Gastrocnemius medialis (tissue), 4 donors: ENCODE measurements at places on chromosomes 4 and X. TPM values are rescaled to one million over a fixed set of nuclear protein-coding genes. Genes with fewer than 3 reads are reported as not detected.

DNA sequence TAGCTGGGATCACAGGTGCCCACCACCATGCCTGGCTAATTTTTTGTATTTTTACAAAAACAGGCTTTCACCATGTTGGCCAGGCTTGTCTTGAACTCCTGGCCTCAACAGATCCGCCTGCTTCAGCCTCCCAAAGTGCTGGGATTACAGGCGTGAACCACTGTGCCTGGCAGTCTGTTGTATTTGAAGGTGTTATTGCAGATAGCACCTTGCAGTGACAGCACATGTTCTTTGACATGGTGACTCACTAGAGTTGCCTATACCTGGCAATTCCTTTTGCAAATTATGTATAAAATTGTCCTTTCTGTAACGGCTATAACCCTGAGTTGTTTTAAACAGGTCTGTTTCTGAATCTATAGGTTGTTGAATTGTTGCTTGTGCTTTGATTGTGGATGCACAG, 7.9 kb downstream of the OGT start:
- DNase-seq: no peak

DNA sequence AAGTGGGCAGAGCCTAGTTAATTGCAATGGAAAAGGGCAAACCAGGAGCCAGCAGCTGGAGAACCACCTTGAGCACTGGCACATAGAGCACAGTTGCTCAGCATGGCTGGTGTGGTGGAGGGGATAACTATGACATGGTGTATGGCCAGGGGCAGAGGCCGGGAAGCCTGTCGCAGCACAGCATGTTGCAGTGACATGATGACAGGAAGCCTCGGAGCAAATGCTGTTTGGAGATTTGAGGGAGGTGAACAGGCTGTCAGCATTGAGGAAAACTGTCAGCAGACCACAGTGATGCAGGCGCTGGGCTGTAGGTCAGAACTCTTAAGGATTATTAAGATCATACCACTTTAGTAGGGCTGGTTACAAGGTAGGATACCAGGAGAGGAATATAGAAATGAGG, 228.7 kb downstream of the CBR4 start:
- no peak for DNase-seq

DNA sequence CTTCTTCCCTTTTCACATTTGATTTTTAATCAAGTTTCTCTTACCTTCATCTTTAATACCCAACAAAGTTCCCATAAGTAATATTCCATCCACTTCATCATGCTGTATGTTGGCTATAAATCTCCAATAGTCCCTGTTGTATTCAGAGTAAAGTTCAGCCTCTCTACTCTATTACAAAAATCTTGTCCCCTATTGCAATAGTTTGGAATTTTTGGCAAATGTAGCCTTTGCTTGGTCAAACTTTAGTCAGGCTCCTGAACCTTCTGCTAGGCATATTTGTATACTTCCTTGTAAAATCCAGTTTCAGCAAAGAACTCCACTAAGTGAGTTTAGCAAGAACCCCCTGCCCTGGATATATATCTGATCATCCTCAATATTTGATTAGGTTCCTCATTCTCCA, 54.0 kb upstream of the PACRGL start:
- DNase-seq: no peak

DNA sequence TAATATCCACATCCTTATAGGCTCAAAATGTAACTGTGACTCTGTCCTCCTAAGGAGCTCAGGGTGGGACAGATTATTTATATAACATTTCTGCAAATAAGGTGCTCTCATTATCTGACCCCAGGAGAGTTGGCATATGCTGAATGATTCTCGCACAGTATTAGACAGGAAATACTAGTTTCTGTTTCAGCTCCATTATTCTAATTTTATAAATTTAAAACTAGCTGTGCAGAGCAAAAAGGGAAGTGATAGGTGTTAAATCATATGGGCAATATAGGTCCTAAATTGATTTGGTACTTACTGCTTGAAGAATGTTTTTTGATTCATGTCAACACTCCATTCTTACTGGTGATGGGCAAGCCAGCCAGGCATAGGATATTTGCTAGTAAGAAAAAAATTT, 141.5 kb downstream of the GLRA2 start:
- no peak for DNase-seq

- no peak for DNase-seq
These were observed 266.8 kb upstream of the LDB2 start for GRCh38 chr4:17165286-17165685.

DNA sequence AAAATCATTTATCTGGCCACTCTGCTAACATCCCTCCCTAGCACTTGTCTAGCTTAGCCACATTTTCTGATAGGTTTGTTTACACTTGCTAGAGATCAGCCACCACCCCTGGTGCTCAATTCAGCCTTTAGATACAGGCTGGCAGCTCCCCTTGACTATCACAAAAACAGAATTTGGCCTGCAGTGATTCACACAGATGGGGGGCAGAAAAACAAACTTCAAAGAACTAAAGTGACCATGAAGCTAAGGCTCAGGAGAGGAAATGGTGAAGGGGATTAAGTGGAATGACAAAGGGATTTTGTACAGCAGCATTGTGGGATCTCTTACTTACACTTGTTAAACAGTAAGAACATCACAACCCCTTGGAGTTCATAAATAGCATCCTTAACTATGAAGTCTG, 1718.0 kb upstream of the PCDH7 start:
- DNase-seq: no peak

DNA sequence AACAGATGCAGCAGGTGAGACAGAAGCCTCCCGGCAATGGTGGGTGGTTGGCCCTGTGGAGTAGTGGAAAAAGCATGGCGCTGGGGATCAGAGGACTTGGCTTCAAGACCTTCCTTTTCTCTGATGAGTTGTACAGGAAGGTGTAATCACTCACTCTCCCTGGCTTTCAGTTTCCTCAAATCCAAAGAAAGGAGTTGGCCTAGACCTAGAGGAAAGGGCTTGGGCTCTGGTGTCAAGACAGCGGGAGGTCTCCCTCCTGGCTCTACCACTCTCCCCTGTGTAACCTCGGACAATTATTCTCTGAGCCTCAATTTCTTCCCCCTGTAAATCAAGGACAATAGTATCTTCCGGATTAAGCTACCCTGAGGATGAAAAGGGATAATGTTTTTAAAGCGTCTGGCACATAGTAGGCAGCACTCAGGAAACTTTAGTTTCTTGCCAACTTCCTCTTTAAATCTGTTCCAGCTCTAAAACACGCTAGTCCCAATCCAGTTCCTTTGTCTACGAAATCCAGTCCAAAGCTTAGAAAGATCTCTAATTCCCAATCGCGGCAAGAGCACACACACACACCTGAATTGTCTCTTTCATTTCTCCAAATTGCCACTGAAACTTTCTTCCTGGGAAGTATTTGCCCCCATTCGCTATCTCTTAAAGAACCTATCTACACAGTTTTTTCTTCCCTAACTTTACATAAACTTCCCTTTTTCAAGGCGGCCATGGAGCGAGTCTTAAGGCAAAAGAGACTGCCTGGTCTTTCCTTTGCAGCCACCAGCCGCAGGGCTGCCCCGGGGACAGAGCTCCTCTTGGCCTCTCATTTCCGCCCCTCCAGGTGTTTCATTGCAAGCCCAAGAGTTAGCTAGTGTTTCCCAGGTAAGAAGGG, 29.9 kb upstream of the GPC4 start:
- DNase-seq: no peak

GRCh38 chrX:480861-481417, 94.2 kb upstream of the PPP2R3B start:
- DNase-seq: no peak

Gene FRMD7
- not detected for total RNA-seq

Gene ZBTB33
- total RNA-seq: 9.2 TPM

Gene EVC
- 2.3 TPM for total RNA-seq

Gene TMEM164
- 42.6 TPM for total RNA-seq
